ENCODE measurements at places on chromosomes 3 and 15.

DNA sequence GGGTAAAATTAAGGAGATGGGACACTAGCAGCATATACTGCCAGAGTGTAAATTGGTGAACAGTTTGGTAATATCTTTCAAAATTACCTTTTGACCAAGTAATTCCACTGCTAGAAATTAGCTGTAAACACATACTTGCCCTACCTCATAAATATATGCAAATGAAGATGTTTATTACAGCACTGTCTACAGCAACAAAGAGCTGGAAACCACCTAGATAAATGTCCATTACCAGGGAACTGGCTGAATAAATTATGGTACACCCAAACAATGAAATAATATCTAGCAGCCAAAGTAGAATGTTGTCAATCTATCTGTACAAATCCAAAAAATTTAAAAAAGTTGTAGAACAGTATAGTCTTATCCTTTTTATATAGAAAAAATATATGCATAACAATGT lies 105.9 kb upstream of the FAM3D start:
- DNase-seq: no peak

DNA sequence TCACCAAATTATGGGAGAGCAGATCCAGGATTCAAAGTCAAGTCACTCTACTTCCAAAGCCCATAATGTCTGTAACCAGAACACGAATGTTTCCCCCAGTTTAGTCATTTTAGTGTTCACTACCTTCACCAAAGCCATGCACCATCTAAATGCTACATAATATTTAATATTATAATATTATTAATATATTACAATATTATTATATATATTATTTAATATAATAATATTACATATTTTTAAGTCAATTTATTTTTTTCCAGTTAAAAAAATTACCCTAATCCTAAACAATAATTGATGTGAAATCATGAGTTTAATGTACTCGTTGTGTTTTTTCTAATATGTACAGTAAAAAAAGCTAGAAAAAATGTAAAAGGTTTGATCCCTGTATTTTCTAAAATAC lies 276.6 kb upstream of the TBL1XR1 start:
- no peak for DNase-seq

DNA sequence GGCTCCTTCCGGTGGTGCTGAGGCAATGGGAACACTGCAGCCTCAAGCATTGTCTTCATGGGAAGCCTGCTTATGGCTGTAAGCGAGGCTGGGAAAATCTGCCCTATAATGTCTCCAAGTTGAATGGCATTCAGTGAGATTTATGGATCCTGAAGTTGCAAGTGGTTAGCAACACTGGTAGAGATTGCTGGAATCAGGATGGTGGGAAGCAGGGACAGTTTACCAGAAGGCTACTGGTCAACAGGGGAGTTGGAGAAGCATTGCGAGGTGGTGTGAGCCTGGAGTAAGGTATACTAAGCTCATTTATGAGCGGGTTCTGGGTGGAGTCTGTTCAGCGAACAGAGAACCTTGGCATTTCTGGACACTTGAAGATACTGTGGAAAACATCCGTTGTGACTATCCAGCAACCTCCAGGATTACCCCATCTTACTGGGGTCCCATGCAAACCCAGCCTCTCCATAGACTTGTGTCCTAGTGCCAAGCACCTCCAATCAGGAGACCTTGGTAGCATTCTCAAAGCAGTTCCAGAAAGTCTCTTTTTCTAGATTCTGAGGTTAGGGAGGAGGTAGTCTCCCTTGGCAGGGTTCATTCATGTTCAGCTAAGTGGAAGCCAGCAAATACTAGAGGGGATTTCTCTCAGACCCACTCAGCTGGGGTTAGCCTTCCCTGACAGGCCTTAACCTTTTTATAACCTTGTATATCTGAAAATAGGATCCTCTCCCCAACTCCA lies 7.3 kb downstream of the RPSA start:
- DNase-seq: no peak

GRCh38 chr3:30344288-30344687 lies 262.1 kb upstream of the TGFBR2 start:
- DNase-seq: no peak

- DNase-seq: no peak
Observed at GRCh38 chr3:10810376-10810775, 5.7 kb upstream of the SLC6A11 start.

- DNase-seq: no peak
Observed at GRCh38 chr3:146160321-146160963, 542 bp downstream of the PLOD2 start.

- DNase-seq: no peak
Observed at GRCh38 chr3:66393333-66394005, 107.4 kb downstream of the LRIG1 start.

DNA sequence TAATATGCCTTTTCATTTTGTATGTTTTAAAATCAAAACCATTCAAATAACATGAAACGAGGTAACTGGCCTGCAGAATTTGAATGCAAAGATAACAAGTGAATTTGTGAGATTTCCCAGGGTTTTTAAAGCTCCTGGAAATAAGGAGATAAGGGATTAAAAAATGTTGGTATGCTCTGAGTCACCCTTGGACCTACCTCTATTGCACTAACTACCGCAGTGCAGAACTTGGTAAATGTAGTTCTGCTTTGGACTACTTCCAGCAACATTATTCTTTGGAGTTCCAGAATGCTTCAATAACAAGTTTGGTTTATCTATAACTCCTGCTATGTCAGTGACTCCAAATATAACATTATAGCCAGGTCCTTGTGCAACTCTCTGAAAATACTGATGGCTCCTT lies 201.7 kb downstream of the GAP43 start:
- DNase-seq: no peak

DNA sequence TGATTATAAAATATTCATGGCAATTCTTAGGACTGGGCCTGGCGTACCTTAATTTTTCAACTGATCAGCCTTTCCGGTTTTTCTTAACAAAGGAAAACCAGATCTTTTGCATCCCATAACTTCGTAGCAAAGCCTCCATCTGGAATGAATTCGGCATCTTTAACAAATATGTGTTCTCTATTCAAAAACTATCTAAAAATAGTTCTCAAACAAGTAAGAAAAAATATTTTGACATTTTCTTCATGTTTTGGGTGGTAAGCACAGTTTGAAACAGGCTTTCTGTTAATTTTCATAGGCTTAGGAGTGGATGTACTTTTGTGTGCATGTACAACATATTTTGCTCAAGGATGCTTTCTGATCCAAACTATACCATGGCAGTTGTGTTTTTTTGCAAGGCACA lies 55.1 kb downstream of the RBMS3 start:
- no peak for DNase-seq

DNA sequence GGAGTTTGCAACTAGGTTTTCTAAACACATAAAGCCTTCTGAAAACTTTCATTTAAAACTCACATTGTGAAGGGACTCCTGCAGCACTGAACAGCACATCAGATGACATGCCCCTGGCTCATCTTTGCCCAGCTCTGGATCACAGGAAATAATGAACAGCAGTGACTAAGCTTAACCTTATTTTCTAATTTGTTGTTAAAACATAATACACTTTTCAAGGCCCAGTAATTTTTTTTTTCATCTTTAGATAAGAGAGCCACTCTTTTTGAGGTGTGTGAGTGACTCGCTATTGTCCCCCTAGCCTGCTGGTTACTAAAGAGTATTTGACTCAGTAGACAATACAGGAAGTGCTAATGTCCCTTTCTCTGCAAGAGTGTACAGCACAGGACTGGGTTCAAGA lies 204.0 kb downstream of the OSBPL10 start:
- DNase-seq: no peak

GRCh38 chr15:74956648-74957475 lies at the start of gene RPP25:
TSS of gene RPP25 (minus strand) at chr15:74956772. CDS start at chr15:74956583, 189 bp downstream.
- DNase-seq: peak; percentile 79

DNA sequence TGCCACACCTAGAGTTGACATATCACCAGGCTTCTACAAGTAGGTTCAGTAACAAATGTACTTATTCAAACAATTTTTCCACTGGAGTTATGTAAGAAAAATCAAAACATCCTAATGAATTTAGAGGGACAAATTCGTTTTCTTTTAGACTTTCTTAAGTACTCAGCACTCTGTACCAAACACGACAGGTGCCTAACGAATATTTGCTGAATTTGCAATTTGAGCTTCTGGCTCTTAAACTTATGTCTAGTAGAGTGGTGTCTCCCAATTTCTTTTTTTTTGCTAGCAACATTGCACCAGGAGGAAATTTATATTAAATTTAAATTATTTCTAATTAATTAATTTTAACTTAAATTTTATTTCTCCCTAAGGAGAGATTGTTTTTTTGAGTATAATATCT lies 397.0 kb downstream of the CNTN3 start:
- DNase-seq: no peak

GRCh38 chr3:189954733-189955665 lies 165.7 kb downstream of the P3H2 start:
- no peak for DNase-seq

- DNase-seq: no peak
Observed at GRCh38 chr15:90620379-90621067, 90.8 kb downstream of the CRTC3 start.

- no peak for DNase-seq
Observed at GRCh38 chr15:33068511-33068990, 126.0 kb downstream of the FMN1 start.

DNA sequence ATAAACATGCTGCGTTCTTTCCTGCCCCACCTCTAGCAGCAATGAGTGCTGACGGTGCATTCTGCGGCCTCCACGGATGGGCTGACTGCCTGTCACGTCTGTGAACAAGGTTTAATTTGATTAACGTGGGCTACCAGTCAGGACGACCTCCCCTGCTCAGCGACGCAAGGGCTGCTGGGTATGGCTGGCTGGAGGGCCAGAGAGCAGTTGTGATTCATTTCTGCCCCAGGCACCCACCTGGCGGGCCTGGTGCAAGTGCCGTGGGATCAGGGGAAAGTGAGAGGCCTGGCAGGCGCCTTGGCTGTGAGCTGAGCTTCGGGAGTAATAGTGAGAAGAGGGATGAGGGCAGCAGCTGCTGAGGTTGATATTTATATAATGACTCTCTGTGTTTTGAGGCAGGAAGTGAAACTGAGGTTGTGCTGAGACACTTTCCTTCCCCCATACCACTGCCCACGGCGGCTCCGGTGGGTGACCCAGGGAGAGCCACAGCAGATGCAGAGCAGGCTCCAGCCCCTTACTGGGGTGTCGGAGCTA lies 190.4 kb upstream of the BCL6 start:
- DNase-seq: no peak

DNA sequence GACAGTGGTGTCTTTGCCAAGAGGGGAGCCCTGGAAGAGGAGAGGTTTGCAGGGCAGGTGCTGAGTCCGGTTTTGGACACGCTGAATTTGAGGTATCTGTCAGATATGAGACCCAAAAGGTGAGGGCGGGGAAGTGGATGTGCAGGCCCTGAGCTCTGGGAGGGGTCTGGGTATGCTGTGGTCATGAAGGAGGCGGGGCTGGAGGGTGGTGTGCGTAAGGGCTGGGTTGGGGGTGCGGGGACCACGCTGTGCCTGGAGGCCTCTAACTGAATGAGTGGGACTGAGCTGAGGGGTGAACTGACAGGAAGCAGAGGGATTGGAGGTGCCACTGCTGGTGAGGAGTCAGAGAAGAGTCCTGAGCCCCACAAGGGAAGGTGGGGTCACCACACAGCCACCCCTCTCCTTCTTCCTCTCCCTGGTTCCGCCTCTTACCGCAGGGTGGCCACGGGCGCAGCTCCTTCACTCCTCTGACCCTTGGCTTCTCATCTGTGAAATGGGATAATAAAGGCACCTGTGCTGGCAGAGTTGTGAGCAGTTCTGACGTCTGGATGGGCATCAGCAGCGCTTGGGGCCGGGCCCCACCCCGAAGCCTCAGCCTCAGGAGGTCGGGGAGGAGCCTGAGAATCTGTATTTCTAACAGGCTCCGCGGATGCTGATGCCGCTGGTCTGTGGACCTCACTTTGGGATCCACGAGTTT lies 28.8 kb downstream of the PSTPIP1 start:
- no peak for DNase-seq

GRCh38 chr15:99440551-99441443 lies 125.0 kb upstream of the MEF2A start:
- DNase-seq: no peak

- DNase-seq: no peak
Observed at GRCh38 chr15:39296955-39297354, 283.9 kb upstream of the THBS1 start.

DNA sequence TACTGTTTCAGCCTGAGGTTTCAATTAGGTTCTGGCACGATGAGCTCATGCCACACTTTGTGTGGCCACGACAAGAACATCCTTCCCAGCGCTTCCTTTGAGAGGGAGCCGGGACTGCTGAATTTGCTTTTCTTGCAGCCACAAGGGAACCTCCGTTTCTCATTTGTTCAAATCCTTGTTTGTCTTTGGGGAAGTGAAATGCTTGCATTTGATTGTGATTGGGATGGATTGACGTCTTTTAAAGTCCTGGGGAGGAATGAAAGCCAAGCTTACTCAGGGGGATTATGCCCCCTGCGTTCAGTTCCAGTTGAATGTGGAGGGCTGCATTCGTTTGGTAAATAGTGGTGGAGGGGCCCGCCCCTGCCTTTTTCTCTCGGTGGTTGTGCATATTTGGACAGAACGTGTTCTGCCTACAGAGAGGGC lies 277.6 kb downstream of the THSD4 start:
- DNase-seq: no peak

DNA sequence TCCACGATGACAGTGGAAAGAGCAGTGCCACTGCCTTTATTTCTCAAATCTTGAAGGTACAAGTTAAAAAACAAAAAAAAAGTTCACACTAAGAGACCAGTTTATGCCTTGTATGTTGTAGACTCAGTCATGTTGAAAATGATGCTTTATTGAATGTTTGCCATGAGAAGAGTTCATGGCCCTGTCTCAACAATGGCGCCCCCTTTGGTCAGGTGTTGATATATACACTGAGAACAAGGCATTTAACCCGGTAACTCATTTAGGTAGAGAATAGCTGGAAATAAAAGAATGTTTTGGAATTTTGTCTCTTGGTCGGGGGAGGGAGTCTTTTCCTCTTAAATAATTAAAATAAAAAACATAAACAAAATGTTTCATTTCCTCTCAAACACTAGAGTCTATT lies 145.6 kb upstream of the SLC2A2 start:
- DNase-seq: no peak

DNA sequence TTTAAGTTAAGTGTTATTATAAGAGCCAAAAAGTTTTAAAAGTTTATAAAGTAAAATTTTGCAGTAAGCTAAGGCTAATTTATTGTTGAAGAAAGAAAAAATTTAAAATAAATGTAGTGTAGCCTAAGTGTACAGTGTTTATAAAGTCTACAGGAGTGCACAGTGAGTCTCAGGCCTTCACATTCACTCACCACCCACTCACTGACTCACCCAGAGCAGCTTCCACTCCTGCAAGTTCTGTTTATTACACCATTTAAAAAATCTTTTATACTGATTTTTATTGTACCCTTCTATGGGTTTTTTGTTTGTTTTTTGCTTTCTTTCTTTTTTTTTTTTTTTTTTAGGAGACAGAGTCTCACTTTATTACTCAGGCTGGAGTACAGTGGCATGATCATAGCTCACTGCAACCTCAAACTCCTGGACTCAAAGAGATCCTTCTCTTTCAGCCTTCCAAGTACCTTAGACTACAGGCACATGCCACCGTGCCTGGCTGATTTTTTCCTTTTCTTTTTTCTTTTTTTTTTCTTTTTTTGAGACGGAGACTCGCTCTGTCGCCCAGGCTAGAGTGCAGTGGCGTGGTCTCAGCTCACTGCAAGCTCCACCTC lies 25.9 kb downstream of the CSTA start:
- DNase-seq: peak; percentile 3
